ENCODE measurements at places on chromosomes 1 and 21.

DNA sequence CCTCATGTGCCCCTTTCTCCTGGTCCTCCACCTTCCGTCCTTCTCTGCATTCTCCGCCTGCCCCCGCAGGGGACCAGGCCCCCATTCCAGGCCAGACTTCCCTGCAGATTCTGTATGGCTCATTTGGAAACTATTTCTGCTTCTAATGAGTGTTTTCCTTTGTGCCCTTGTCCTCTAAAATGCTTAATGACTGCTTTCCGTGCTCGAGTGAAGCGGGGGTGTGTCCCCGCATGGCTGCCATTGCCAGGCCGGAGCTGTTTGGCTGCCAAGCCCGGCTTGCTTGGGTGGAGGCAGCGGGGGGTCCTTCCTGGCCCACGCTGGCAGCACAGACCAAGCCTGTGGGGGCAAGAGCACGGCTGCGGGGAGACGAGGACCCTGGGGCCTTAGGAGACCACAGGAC lies 299.3 kb upstream of the VAMP3 start:
- DNase-seq: no peak

DNA sequence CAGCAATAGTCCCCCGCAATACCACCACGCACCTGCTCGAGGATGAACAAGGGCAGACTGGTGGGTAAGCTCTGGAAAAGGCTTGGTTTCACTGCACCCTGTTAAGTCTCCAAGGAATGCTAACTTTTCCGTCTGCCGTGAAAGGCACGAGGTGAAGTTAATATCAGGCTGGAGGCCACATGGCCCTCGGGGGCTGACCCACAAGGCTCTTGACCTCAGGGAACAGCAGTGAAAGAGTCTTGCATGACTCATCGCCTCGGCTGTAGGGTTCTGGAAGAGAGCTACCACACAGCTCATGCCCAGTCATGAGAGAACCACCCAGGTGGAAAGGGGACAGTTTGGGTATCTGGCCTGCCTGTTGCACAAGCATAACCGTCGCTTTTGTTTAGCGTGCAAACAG lies 24.7 kb downstream of the SCCPDH start:
- DNase-seq: no peak

- no peak for DNase-seq
Measured at GRCh38 chr21:38211321-38211720, 45.5 kb upstream of the KCNJ15 start.

GRCh38 chr1:11842154-11843041 lies 5.2 kb downstream of the NPPA start:
- DNase-seq: no peak

DNA sequence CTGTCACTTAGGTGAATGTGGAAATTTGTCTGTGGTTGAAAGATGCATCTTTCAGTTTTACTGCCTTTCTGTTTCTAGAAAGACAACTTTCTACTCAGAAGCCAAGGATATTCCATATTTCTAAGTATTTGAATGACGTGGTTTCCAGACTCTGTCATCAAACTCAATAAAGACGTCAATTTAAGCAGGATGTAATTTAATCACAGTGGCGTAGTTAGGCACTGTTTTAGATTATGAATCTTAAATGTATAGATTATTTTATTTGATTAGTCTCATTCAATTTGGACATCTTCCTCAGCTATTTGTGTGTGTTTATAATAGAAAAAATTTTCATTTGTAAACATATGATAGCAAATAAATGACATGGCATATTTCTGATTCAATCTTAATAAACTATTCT lies 298.9 kb downstream of the RYR2 start:
- no peak for DNase-seq

- no peak for DNase-seq
Measured at GRCh38 chr1:101971304-101971703, 25.4 kb downstream of the OLFM3 start.

DNA sequence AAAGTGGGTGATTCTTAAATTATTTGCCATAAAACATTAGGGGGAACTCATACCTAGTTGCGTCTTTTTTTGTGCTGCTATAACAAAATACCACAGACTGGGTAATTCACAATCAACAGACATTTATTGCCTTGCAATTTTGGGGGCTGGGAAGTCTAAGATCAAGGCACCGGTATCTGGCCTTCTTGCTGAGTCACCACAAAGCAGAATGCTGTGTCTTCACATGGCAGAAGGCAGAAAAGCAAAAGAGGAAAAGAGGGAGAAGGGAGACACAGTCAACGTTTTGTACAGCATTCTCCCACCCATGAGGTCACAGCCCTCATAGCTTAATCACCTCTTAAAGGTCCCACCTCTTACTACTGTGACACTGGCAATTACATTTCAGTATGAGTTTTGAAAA lies 291.0 kb downstream of the CHRM3 start:
- DNase-seq: no peak

DNA sequence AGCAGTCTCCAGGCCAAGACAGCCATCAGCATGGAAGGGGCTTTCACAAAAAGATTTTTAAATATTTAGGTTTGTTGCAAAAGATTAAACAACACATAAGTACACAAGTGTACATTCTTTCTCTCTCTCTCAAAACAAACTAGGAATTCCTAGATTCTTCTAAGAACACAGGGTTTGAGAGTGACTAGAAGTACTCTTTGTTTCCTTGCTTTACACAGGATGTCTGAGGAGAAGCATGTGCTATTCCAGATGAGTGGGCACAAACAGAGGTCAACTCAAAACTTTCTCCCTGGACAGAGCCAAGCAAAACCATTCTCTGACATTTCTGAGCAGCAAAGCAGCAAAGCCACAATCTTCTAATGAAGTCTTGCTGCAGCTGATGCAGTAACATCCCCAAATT lies 210.6 kb upstream of the HOOK1 start:
- no peak for DNase-seq

DNA sequence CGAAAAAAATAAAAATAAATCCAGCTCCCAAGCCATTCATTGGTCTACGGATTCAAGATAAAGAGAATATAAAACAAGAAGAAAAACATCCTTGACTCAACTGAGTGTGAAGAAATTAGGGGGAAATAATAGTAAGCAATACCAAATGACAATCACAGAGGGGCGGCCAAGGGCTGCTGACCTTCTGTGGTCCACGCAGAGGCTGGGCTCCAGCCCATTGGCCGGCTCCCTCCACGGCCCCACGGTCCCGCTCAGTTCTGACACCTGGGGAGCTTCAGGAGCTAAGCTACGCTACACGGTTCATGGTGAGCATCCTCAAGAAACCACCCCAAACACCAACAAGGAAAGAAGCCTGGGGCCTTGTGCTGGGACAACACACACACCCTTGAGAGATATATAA lies 400 bp upstream of the KRTAP10-12 start:
- DNase-seq: no peak

- no peak for DNase-seq
Measured at GRCh38 chr1:244080343-244080929, 29.4 kb downstream of the ZBTB18 start.

- DNase-seq: no peak
Measured at GRCh38 chr1:58779801-58780382, 4.0 kb downstream of the JUN start.

DNA sequence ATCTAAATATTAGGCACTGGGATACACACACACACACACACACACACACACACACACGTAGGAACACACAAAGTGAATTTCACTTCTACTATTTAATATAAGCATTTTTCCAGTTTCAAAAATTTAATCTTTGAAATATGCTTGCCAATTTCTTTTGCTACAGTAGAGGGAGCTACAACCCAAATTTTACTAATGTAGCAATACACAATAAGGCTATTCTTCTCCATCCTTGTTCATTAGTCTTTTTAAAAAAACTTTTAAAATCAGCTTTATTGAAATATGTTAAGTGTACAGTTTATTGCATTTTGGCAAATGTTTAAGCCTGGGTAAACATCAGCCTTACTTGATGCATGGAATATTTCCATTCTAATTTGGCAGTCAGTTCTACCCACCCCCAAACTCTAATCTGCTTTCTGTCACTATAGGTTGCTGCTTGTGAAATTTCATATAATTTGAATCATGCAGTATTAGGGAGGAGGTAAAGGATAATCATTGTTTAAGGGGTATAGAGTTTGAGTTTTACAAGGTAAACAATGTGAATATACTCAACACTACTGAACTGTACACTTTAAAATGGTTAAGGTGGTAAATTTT lies 93.0 kb upstream of the TENT5C start:
- no peak for DNase-seq

GRCh38 chr21:45950740-45951515 lies 30.6 kb upstream of the COL6A1 start:
- DNase-seq: no peak

DNA sequence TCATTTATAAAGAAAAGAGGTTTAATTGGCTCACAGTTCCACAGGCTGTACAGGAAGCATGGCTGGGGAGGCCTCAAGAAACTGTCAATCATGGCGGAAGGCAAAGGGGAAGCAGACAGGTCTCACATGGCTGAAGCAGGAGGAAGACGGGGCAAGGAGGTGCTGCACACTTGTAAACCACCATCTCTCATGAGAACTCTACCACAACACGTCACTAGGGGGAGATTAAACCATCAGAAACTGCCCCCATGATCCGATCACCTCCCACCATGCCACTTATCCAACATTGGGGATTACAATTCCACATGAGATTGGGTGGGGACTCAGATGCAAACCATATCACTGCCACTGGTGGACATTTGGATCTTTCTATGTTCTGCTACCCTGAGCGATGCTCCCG lies 351.4 kb downstream of the NPHP4 start:
- no peak for DNase-seq

DNA sequence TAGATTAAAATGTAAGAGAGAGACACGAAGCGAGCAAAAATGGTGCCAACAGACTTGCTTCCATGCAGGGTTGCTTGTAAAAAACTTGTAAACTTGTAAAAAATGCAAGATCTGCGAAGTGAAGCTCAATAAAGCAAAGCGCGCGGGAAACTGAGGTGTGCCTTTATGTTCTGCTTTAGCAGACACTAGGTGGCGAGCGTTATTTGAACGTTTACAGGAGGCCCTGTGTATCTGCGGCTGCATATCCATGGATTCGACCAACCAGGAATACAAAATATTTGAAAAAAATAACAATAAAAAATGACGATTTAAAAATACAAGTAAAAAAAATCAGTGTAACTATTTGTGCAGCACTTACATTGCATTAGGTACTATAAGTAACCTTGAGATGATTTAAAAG lies 1.5 kb downstream of the UBE2G2 start:
- DNase-seq: no peak

- no peak for DNase-seq
Measured at GRCh38 chr1:44273560-44274350, 60.5 kb downstream of the DMAP1 start.

- no peak for DNase-seq
Measured at GRCh38 chr1:214707306-214708087, 104.5 kb downstream of the CENPF start.

- DNase-seq: no peak
Measured at GRCh38 chr1:156486421-156487344, 13.9 kb downstream of the MEF2D start.

GRCh38 chr1:9427388-9427787 lies 111.9 kb upstream of the SLC25A33 start:
- no peak for DNase-seq

GRCh38 chr1:171081314-171081753 lies 9.4 kb upstream of the FMO3 start:
- no peak for DNase-seq

GRCh38 chr1:14181191-14181795 lies 417.2 kb upstream of the KAZN start:
- no peak for DNase-seq

- no peak for DNase-seq
Measured at GRCh38 chr21:43740497-43741156, 21.7 kb downstream of the PDXK start.

DNA sequence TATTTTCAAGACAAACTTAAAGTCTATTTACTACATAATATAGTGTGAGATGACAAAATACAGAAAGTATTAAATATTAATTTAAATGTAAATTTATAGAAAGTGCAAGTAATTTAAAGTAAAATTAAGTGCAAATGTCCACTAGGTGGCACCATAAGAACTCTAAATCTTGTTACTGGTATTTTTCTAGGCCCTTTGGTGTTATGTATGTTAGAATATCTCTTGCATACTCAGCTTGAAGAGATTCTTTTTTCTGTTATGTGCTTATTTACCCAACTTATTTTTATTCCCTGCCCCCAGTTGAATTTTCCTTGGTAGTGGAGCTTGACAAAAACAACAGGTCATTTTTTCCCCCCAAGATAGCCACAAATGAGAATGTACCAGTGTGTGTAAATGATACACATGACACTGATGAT lies 71.5 kb downstream of the RPS6KC1 start:
- DNase-seq: no peak

GRCh38 chr1:245380790-245381535 lies 226.2 kb downstream of the KIF26B start:
- DNase-seq: no peak

DNA sequence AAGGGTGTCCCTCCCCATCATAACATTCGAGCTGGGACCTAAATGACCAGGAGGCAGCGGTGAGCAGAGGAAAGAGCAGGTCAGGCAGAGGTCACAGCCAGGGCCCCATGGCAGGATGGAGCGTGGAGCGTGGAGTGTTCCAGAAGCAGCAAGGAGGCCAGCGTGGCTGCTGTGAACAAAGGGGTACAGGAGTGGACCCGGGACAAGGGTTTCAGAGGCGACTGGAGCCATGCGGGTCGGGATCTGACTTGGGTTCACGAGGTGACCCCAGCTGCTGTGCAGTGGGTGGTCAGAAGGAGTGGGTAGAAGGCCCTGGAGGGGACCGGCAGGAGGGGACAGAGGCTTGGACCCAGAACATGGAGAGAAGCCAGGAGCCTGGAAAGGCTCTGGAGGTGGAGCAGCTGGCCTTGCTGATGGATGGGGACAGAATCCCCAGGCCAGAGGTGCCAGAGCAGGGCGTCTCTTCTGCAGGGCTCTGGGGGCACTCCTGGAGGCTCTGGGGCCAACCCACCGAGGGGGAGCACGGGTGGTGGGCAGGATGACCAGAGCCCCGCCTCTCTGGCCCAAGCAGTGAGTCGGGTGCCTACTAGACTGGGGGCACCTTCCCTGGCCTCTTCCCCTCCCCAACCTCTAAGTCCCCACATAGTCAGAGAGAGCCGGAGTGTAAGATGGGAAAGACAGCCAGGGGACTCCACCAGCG lies 2.3 kb downstream of the CHD5 start:
- DNase-seq: no peak

- no peak for DNase-seq
Measured at GRCh38 chr1:21206117-21206516, 29.4 kb upstream of the EIF4G3 start.

DNA sequence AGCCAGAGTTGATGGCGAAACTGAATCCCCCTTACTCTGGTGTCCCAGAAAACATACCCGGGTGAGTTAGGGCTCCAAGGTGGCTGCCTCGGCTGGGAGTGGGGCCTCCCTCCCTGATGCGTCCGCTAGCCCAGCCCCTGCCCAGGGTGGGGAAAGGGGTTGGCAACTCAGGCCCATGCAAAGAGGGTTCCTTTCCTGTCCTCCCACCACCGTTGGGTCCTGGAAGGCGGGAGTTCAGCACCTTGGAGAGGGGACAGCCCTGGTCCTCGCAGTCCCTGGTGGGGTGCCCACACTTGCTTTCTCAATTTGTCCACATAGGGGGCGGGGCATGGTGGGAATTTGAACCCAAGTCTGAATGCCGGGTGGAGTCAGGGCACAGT lies 6.1 kb downstream of the SRM start:
- DNase-seq: no peak
